ENCODE measurements at places on chromosomes 16 and 17.

- DNase-seq = peak; percentile 48
These were observed at the start of gene B3GNT9 for GRCh38 chr16:67150833-67151396. Gene B3GNT9 (minus strand): TSS chr16:67150998. CDS start chr16:67150485, 513 bp downstream.

DNA sequence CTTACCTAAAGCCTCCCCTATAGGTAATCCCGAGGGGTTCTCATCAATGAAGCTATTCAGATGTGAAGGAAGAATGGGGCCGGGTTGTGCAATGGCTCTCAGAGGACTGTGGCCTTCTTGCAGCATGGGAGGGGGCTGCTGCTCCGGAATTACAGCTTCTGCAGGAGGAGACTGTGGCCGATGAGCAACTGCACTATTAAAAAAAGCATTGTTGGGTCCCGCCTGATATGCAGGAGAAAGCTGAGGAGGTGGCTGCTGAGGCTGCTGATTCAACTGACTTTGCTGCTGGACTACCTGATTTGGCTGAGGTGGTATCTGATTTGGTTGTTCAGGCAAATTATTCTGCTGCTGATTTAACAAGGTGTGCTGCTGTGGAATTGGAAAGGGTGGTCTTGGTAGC, 64.8 kb downstream of the CACNG1 start:
- DNase-seq = no peak

DNA sequence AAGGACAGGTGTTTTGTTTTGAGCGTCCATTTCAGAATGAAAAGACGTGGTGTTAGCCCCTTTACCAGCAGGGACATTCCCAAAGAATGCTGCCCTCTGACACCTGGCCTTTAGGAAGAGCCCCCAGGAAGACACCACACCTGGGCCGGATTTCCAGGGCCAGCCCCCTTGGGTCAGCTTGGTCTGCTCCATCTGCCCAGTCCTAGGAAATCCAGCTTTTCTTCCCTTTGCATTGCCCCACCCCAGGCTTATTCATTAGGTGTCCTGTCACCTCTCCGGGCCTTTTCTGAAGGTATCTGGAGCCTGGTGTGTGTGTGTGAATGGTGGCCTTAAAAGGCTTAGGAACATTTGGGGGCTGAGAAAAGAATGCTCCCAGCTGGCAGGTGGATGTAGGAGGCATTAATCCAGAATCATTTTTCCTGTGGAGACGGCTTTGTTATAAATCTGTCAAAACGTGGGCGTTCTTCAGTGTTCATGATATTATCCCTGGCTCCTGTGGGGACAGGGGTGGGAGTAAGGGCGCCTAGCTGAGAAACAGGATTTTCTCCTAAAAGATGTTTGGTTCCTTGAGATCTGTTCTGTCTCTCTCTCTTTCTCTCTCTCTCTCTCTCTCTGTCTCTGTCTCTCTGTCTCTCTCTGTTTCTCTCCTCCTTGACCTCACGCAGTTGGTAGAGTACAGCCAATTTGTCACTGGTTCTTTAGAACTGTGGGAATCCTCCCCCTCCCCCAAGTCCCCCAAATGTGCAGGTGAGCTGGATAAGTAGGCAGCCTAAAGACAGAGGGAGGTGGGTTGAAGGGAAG, 84.0 kb downstream of the NTN1 start:
- no peak for DNase-seq

DNA sequence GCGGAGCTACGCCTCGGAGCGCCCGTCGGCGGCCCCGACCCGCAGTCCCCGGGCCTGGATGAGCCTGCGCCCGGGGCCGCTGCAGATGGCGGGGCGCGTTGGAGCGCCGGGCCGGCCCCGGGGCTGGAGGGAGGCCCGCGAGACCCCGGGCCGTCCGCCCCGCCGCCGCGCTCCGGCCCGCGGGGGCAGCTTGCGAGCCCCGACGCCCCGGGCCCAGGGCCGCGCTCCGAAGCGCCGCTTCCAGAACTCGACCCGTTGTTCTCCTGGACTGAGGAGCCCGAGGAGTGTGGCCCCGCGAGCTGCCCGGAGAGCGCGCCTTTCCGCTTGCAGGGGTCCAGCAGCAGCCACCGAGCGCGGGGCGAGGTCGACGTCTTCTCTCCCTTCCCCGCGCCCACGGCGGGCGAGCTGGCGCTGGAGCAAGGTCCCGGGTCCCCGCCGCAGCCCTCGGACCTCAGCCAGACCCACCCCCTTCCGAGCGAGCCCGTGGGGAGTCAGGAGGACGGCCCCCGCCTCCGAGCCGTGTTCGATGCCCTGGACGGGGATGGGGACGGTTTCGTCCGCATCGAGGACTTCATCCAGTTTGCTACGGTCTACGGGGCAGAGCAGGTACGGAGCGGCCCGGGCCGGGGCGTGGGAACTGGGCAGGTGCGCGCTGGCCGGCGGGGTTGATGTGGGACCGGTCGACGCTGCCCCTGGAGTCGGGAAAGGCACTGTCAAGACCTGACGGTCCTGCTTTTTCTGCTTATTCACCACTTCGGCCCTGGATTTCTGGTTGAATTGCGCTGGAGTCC, 861 bp downstream of the RAB11FIP3 start:
- DNase-seq = no peak

DNA sequence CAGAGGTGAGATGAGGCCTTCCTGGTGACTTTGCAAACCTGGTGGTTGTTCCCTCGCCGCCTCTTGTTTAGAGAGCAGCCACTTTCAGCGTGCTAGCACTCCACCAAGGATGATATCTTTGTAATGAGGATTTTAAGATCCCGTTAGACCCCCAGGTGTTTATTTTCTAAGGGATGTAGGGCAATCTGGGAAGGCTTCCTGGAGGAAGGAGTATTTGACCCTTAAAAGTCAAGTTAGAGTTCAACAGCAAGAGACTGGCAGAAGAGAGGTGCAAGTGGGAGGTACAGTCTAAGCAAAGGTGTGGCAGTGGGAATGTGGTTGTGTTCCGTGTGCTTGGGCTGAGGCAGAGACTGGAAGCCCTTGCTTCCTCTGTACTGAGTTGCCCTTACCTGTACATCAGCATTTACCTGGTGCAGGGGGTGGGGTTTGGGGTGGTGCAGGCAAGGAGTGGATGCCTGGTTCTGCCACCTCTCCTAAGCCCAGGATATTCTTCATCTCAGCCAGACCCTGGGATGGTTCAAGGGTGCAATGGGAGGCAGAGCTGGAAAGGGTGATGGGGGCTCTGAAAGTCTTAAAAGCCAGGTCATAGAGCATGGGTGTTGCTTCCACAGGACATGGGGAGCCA, 83.6 kb downstream of the SDR42E1 start:
- DNase-seq = no peak

DNA sequence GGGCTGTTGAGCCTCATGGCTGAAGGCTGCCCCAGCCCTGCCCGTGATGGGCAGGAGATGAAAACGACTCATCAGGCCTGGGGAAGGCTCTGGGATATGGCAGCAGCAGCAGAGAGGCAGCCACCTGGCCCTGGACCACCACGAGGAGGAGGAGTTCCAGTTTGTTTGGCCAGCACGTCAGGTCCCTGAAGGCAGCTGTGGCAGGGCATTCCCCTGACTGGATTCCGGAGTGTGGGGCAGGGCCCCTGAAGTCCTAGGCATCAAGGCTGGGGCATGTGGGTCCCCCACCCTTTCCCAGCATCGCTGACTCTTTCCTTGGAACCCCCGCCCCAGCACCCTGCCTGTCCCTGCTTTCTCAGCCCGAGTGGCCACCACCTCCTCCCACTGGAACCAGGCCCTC, 197.4 kb downstream of the ZNF423 start:
- DNase-seq = no peak

DNA sequence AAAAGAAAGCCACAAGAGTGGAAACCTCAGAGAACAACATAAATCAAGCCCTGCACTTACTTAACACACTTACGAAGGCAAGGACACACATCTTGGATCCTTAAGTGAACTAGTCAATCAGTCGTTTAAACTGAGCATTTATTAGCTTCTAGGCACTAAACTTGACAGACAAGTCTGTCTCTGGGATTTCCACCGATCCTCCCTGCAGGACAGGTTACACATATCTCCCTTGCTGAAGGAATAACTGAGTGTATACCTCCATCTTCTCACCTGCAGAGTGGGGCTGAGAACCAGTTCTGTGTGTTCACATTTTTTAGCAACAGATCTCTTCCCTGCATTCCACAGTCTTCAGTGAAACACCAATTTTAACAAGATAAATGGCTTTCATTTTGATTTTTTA, 8.9 kb downstream of the GP2 start:
- no peak for DNase-seq

GRCh38 chr17:30995347-30995746, 24.5 kb downstream of the RNF135 start:
- no peak for DNase-seq

DNA sequence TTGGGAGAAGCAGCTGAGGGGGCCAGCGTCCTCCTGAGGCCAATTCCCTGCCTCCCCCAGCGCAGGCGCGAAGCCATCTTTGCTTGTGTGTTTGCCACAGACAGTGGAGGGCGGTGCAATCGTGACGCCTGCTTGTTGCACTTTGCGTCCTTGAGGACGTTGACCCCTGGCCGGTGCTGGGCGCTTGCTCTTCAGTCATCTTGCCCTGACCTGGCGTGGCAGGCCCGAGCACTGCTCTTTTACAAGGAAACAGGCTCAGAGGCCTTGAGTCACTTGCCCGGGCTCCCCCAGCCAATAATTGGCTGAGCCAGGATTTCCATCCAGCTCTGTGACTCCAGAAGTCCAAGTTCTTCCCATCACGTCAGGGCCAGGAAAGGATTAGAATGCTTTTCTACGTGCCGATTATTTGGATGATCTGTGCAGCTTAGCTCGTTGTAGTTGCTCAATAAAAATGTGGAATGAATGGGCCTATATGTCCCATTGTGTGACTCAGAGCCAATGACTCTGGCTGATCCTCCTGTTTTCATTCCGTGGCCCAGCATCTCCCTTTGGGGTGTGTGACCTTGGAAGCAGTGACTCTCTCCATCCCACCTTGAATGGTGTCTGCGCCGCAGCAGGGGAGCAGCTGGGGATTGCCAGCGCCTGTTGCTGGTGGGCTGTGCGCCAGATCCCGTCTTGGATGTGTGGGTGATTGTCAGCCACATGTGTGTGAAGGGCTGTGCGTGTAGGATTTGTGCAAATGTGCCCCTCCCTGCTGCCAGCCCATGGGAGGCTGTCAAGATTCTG, 214.1 kb downstream of the SEC14L1 start:
- DNase-seq = no peak

GRCh38 chr17:38509772-38510420, 81.6 kb downstream of the ARHGAP23 start:
- no peak for DNase-seq

DNA sequence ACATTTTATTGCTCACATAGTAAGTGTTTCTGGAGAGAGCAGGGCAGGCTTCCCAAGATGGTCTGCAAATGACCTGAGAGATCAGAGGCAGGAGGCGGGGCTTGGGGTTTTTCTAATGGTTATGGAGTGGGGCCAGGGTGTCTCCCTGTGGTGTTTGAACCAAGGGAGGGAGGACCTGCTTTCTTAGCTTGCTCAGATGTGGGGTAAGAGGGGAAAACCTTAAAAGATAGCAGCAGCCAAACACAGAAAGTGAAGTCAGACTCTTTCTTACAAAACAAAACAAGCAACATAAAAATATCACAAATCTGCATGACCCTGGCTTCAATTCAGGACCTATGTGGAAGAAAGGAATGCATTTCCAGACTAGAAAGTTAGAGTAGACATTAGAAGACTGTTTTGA, 22.9 kb upstream of the DNAJA2 start:
- DNase-seq = no peak

DNA sequence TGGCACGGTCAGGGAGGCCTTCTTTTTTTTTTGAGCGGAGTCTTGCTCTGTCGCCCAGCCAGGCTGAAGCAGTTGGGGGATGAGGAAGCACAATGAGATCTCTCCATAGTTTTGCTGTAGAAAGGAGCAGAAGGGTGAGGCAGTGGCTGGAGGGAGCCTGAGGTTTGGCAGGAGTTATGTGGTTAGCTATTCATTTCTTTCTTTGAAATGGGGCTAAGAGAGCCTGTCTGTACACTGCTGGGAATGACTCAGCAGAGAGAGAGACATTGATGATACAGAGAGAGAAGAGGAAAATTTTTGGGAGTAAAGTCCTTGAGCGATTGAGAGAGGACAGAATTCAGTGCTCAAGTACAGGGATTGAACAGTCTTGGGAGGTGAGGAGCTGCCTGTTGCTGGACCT, 22.1 kb downstream of the NOS2 start:
- no peak for DNase-seq
